Astrocyte of the cerebellum (primary cell): ENCODE measurements at places on chromosomes 1 and 21.

DNA sequence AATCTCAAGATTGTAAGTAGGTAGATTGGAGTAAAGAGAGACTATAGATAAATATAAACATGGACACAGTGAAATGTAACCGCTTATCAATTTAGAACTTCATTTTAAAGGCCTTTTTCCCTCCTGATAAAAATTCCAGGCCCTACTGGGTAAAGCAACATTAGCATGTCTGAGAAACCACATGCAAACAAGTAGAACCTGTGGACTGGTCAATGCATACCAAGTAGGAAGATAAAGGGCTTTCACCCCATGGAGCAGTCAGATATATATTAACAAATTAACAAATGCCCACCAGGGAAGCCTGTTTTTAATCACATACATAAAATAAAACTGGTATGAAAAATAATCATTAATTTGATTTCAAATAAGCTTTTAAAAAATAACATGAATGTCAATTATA lies 8.1 kb downstream of the DPH5 start:
- no peak for DNase-seq

DNA sequence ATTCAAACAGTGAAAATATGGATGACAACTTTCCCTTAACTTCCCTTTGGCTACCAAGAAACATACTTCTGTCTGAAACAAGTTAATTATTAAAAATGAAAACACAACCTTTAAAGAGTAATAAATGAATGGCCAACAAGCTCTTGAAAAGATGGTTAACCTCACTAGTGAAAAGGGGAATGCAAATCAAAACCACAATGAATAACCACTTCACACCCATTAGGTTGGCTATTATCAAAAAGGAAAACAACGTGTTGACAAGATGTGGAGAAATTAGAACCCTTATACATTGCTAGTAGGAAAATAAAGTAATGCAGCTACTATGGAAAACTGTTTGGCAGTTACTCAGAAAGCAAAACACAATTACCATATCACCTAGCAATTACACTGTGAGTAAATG lies 14.1 kb downstream of the COP1 start:
- DNase-seq, result no peak

GRCh38 chr1:208587110-208587509 lies 342.9 kb upstream of the PLXNA2 start:
- DNase-seq, result no peak

GRCh38 chr1:228446852-228447251 lies 30.2 kb upstream of the TRIM17 start:
- no peak for DNase-seq
